ENCODE measurements at places on chromosomes 6 and 20.
A peak's percentile ranks its signal among the peaks of the same experiment; 100 is the strongest.

- no peak for DNase-seq
These were observed 88.4 kb upstream of the CEP85L start for GRCh38 chr6:118739696-118740353.

- DNase-seq, result no peak
These were observed 78.0 kb downstream of the RWDD2A start for GRCh38 chr6:83270971-83271719.

DNA sequence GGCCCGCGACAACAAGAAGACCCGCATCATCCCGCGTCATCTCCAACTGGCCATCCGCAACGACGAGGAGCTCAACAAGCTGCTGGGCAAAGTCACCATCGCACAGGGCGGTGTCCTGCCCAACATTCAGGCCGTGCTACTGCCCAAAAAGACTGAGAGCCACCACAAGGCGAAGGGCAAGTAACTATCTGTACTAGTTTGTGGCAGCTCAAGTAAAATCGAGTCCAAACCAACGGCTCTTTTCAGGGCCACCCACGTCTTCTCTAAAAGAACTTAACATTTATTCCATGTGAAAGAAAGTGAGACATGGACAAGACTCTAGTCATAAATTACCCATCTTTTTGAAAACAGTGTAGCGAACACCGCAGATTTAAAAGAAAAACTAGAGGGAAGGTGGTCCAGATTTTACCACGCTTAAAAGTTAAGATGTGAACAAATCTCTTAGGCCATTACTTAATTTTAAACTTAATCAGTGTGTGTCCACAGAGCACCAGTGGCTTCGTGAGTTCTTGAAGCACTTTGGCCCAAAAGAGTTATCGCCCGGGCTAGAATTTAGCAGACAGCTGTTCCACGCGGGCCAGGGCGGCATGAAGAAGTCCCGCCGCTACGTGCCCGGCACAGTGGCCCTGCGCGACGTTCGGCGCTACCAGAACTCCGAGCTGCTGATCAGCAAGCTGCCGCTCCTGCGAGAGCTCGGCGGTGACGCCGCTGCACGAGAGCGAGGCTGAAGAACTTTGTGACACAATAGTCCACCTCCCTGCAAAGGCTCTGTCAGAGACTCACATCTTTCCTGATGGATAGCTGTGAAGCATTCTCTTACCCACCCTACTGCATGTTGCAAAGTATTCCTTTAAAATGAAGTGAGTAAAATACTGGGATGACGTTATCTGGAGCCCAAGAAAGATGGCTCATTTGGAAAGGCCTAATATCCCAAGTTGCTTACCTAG lies 113.9 kb upstream of the PRSS16 start:
- peak; percentile 72 for DNase-seq

DNA sequence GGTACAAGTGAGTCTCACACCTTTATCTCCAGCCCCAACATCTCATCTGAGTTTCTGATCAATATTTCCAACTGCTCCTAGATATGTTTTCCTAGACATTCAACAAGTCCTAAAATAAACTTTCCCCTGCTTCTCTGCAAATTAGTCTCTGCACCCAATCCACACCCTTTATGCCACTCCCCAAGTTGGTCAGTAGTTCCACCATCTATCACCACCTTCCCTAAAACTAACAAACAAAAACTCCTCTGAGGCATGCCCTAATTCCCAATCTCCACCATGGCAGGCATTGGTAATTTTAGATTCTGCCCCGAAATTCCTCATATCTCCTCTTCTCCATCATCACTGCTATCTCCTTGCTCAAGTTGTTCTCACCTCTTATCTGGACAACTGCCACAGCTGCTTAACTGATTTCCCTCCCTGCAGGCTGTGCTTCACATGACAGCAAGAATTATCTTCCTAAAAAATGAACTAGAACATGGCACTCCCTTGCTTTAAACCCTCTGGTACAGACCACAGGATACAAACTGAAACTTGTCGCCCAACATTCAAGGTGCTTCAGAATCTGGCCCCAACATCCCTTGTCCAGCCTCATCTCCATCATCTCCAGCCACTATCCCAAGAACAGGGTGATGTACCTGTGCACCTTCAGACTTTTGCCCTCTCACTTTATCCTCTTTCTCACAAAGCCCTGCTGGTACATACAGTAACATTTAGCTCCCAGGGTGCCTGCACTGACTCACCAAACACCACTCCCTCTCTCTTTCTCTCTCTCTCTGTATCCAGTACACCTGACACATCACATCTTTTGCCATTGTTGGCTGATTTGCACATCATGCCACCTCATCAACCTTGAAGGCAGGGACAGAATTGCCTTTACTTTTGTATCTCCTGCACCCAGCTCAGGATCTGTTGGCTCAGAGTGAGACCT lies 55.5 kb downstream of the ZHX3 start:
- no peak for DNase-seq

- no peak for DNase-seq
These were observed 17.3 kb downstream of the RAMACL start for GRCh38 chr6:166569206-166569605.

GRCh38 chr6:20084411-20084810 lies 127.9 kb downstream of the MBOAT1 start:
- no peak for DNase-seq

- no peak for DNase-seq
These were observed 108.7 kb downstream of the ERMARD start for GRCh38 chr6:169859978-169860703.

DNA sequence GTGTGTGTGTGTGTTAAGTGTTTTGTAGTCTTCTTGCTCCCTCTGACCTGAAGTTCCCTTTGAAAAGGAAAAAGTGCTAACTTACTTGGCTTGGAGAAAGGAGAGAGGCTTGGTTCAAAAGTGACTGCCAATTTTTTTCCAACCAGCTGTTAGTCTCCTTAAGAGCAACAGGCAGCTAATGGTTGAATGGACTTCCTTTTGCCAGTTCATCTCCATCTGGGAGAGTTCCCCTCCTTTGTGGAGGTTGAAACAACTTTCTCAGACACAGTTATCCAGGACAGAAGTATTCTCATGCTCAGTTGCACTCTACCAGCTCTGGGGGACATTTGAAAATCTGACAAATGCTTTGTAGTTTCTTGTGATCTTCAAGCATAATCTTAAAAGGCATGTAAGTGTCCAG lies 4.5 kb downstream of the RIPOR2 start:
- no peak for DNase-seq

DNA sequence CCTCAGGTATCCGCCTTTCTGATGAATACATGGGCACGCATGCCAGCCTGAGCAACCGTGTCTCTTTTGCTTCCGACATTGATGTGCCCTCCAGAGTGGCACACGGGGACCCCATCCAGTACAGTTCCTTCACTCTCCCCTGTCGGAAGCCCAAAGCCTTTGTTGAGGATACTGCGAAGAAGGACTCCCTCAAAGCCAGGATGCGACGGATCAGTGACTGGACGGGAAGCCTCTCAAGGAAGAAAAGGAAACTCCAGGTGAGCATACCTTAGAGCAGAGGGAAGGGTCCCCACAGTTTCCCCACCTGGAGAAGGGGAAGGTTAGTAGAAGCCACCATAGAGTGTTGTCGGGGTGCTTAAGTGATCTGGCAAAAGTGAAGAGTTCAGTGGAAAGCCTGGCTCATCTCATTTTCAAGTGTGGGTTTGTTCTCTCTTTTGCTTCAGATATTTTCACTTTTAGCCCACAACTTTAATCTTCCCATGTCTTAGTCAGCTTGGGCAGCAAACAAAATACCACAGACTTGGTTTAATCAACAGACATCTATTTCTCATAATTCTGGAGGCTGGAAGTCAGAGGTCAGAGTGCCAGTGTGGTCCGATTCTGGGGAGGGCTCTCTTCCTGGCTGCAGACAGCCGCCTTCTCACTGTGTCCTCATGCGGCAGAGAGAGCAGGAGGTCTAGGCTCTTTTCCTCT lies 133.5 kb upstream of the CLDN20 start:
- no peak for DNase-seq

DNA sequence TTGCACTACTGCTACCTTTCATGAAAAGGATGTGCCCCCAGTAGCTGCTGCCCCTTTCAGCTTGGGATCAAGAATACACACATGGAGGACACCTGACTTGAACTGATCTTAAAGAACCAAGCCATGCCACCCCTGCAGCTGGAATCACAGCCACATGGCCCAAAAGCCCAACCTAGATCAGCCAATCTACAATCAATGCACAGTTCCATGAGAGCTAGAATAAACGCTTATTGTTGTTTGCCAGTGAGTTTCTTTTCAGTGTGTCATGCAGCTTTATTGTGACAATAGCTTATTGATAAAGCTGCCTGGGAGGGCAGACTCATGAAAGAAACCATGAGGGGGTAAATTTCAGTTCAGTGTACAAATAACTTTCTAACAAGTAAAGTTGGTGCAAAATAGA lies 397.7 kb downstream of the PTPRT start:
- DNase-seq, result no peak

GRCh38 chr6:89200706-89201215 lies 16.4 kb downstream of the GABRR1 start:
- DNase-seq, result no peak

DNA sequence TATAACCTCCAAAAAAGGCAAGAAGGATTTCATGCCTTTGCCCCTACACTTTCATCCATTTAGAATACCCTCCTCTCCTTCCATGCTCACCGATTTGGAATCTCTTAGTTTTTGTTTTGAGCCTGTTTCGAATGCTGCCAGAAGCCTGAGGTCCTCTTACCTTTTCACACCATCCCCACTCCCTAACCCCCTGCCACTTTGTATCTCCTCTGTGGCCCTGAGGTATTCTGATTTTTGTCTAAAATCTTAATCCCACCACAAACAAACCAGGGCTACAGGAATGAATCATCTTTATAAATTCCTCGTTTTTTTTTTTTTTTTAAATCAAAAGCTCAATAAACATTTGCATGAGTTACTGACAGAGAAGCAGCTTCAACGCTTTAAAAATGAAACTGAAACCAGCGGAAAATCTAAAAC lies 1.6 kb upstream of the RPS12 start:
- no peak for DNase-seq

- no peak for DNase-seq
These were observed 2.6 kb downstream of the MCUR1 start for GRCh38 chr6:13811627-13812358.

GRCh38 chr20:13231031-13231752 lies 10.1 kb downstream of the ISM1 start:
- DNase-seq, result peak; percentile 69

GRCh38 chr20:2578475-2579192 lies 42.3 kb downstream of the TMC2 start:
- no peak for DNase-seq

DNA sequence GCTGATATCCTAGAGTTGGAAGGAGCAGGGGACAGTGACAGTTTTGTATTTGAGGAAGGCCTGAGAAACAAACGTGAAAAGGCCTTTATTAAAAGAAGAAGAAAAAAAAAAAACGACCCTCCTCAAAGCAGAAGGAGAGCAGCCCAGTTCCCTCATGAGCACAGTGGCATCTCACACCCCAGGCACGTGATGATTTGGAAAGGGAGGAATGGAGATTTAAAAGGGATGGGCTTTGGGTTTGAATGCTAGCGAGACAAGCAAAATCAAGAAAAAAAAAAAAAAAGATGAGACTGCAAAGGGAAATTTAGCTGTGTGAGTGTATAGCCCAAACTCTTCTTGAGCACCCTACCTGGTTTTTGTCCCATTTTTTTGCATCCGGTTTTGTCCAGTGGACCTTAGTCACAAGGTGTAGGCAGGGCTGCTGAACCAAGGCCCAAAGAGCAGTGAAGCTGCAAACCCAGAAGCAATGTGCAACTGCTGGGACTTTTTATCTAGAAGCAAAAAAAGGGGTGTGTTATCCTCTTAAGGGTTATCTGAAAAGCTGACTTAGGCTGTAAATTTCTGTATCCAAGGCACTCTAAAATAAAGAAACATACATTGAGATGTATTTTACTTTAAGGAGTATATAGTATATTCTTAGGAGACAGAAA lies 54.5 kb upstream of the RREB1 start:
- no peak for DNase-seq

- DNase-seq, result peak; percentile 73
These were observed 11.5 kb downstream of the PRDM1 start for GRCh38 chr6:106097411-106098231.
